Large intestine (tissue), 12 donors: ENCODE measurements at places on chromosomes 4 and X. TPM values are rescaled to one million over a fixed set of nuclear protein-coding genes. Genes with fewer than 3 reads are reported as not detected.

Gene CT45A5
- polyA plus RNA-seq, result not detected

Gene CORIN
- 0.42 TPM for polyA plus RNA-seq

Gene GYPE
- polyA plus RNA-seq, result 0.70 TPM

Gene GSTCD
- 9.8 TPM for polyA plus RNA-seq

Gene DCAF4L1
- polyA plus RNA-seq, result 0.21 TPM

Gene CWH43
- not detected for polyA plus RNA-seq

Gene ETDA
- not detected for polyA plus RNA-seq

Gene CCDC120
- polyA plus RNA-seq, result 27.3 TPM

Gene ESX1
- polyA plus RNA-seq, result not detected

Gene TRIM2
- polyA plus RNA-seq, result 105 TPM

Gene TMEM131L
- 10.8 TPM for polyA plus RNA-seq

Gene SPON2
- 54.6 TPM for polyA plus RNA-seq

Gene CNOT6L
- 29.5 TPM for polyA plus RNA-seq

Gene BEX1
- 88.9 TPM for polyA plus RNA-seq

Gene F9
- polyA plus RNA-seq, result not detected

Gene CCDC149
- polyA plus RNA-seq, result 13.7 TPM

Gene TRPC5OS
- not detected for polyA plus RNA-seq

Gene SH3TC1
- 21.1 TPM for polyA plus RNA-seq

Gene GRID2
- polyA plus RNA-seq, result 0.57 TPM

Gene SPACA5
- not detected for polyA plus RNA-seq

Gene TMEM255A
- 1.6 TPM for polyA plus RNA-seq

Gene PASD1
- polyA plus RNA-seq, result not detected

Gene CLGN
- polyA plus RNA-seq, result 1.9 TPM

Gene MAGEA9B
- polyA plus RNA-seq, result not detected

Gene CDX4
- polyA plus RNA-seq, result not detected

Gene WAS
- polyA plus RNA-seq, result 6.3 TPM

Gene BEX2
- 55.9 TPM for polyA plus RNA-seq

Gene TEX11
- 0.09 TPM for polyA plus RNA-seq

Gene DMRTC1
- polyA plus RNA-seq, result not detected

Gene CLCN3
- polyA plus RNA-seq, result 48.7 TPM

Gene CPLX1
- polyA plus RNA-seq, result 2.8 TPM

Gene MED12
- 34.4 TPM for polyA plus RNA-seq

Gene BANK1
- polyA plus RNA-seq, result 0.63 TPM

Gene SMR3B
- not detected for polyA plus RNA-seq

Gene TMPRSS11B
- 0.03 TPM for polyA plus RNA-seq

Gene ZIC3
- not detected for polyA plus RNA-seq

Gene GPRIN3
- 8.7 TPM for polyA plus RNA-seq

Gene SOD3
- 5.3 TPM for polyA plus RNA-seq

Gene LRCH2
- 3.9 TPM for polyA plus RNA-seq

Gene SYAP1
- polyA plus RNA-seq, result 31.3 TPM

Gene HPSE
- 2.3 TPM for polyA plus RNA-seq

Gene RAPGEF2
- 43.4 TPM for polyA plus RNA-seq

Gene XAGE2
- 0.12 TPM for polyA plus RNA-seq

Gene MEPE
- polyA plus RNA-seq, result not detected

Gene NLRP2B
- polyA plus RNA-seq, result 0.03 TPM

Gene PDCL2
- polyA plus RNA-seq, result not detected

Gene SPIN3
- 21.0 TPM for polyA plus RNA-seq

Gene INTU
- 7.7 TPM for polyA plus RNA-seq

Gene GPC4
- polyA plus RNA-seq, result 12.4 TPM

Gene ADH1C
- polyA plus RNA-seq, result 40.5 TPM

Gene PGAM4
- polyA plus RNA-seq, result not detected

Gene NEIL3
- polyA plus RNA-seq, result 2.6 TPM

Gene PROM1
- polyA plus RNA-seq, result 22.5 TPM

Gene FGG
- 40.5 TPM for polyA plus RNA-seq

Gene PABPC1L2A
- polyA plus RNA-seq, result 0.06 TPM

Gene AKAP14
- polyA plus RNA-seq, result 0.40 TPM

Gene ABHD18
- polyA plus RNA-seq, result 18.6 TPM

Gene RS1
- polyA plus RNA-seq, result 0.03 TPM
